GM12878 (cell line): ENCODE measurements at places on chromosomes 1 and 21.

GRCh38 chr1:93616996-93617669 lies 64.5 kb downstream of the BCAR3 start:
- DNase-seq = no peak

GRCh38 chr1:33805988-33806387 lies 57.9 kb upstream of the HMGB4 start:
- DNase-seq = no peak

DNA sequence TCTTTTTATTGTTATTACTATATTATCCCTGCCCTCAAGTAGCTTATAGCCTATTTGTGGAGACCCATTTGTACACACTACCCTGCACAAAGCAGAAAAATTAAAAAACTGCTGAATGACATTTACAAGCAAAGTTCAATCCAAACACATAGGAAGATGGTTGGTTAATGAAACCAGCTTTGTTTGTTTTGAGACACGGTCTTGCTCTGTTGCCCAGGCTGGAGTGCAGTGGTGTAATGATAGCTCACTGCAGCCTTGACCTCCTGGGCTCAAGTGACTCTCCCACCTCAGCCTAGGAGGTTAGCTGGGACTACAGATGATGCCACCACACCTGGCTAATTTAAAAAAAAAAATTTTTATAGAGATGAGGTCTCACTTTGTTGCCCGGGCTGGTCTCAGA lies 31.6 kb downstream of the TGFB2 start:
- no peak for DNase-seq

- no peak for DNase-seq
Measured at GRCh38 chr1:1381294-1381693, 6.3 kb upstream of the AURKAIP1 start.

GRCh38 chr1:11537380-11537764 lies 58.4 kb downstream of the DISP3 start:
- DNase-seq = no peak

DNA sequence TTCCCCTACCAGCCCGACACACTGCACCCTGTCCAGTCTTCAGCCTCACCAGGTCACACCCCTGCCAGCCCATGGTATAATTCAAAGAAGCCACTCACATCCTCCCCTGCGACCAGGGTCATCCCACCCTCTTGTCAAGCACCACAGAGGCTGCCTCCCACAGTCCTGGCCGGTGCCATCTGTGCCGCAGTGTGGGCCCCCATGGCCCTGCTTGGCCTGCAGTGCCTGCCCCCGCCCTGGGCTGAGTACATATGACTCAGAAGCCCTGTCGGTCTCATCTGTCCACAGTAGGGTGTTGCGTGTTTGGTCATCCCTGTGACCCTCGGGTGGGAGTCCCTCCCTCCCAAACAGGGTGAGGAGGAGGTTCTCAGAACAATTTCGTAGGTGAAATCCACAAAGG lies 190.8 kb upstream of the AJAP1 start:
- DNase-seq = no peak

GRCh38 chr1:23101887-23102286 lies 66.8 kb downstream of the LUZP1 start:
- no peak for DNase-seq

- DNase-seq = no peak
Measured at GRCh38 chr1:60376196-60376595, 302.6 kb upstream of the C1orf87 start.

- no peak for DNase-seq
Measured at GRCh38 chr1:202145068-202145743, 669 bp upstream of the ARL8A start.

DNA sequence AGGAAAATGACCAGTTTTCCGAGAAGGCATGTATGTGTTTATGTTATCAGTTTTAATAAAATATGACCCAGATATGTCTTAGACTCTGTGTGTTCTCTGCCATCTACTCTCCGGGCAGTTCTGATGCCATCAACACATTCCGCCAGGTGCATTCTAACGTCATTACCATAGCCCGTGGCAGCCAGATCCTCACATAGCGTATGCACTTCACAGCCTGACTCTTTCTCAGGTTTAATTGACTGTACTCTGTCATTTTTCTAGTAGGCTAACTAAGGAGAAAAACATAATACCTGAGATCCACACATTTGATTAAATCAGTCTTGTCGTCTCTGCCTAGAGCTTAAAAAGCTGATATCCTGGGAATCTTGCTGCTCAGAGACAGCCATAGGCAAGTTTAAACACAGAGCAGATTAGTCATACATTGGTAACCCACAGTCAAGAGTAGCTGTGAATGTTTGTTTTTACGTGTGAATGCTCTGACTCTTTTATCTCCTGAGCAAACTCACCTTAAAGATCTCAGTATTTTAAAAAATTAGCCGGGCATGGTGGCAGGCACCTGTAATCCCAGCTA lies 175.9 kb downstream of the GREM2 start:
- no peak for DNase-seq

- DNase-seq = no peak
Measured at GRCh38 chr21:34034369-34035014, 38.9 kb upstream of the MRPS6 start.

DNA sequence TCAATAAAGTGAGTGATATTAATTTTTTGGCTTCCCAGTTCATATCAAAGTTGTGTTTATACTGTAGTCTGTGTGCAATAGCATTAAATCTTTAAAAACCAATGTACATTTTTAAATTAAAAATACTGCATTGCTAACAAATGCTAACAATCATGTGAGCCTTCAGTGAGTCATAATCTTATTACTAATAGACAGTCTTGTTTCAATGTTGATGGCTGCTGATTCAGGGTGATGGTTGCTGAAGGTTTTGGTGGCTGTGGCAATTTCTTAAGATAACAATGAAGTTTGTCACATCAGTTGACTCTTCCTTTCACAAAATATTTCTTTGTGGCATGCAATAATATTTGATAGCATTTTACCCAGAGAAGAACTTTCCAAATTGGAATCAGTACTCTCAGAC lies 109.0 kb downstream of the ZMYM4 start:
- no peak for DNase-seq

DNA sequence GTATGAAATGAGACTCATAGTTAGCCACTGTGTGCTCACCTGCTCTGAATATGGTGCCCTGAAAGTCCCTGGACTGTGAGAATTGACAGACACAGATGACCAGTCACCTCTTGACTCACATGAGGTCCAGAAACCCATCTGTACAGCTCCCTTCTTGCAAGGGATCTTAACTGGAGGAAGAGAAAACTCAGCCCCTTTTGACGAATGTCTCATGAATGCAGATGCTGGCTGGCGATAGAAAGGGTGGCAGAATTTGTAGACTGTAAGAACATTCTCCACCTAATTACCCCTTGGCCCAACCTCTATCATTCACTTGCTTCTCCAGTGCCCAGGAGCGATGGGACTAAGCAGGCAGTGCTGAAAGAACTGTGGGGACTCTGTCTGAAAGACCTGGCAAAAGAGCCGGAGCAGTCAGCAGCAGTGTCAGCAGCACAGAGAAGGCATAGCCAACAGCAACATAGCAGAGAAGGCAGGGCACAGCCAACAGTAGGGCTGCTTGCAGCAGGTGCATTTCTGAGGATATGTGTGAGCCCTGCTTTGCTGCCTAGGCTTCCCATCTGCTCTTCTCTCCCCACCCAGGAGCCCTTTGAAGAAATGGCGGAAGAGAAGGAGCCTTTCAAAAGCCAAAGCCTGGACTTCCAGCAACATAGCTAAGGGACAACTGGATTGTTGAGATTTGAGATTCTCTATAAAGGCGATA lies 25.8 kb upstream of the IFNGR2 start:
- no peak for DNase-seq

DNA sequence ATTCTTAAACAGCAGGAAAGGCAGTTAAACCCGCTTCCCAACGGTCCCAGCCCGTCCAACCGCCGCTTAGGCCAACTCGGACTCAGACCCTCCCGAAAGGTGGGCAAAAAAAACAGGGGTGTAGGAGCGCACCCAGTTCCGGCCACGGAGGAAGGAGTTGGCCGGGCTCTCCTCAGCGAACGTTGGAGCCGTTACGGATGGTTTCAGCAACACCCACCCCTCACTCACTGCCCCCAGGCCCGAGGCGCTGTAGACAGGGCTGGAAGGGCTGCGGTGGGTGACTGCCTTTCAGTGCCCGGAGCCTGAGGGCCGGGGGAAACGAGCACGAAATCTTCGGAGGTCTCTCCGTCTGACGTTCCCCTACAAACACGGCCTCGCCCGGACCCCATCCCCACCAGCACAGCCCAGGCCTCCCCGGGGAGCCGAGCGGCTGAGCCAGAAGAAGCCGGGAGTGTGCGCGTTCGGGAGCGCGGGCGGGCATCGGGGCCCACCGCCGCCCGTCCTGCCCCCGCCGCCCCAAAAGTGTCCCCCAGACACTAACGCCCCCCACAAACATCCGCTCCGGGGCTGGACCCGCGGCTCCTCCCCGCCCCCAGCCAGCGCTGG lies 1.3 kb downstream of the KDM5B start:
- DNase-seq = no peak

DNA sequence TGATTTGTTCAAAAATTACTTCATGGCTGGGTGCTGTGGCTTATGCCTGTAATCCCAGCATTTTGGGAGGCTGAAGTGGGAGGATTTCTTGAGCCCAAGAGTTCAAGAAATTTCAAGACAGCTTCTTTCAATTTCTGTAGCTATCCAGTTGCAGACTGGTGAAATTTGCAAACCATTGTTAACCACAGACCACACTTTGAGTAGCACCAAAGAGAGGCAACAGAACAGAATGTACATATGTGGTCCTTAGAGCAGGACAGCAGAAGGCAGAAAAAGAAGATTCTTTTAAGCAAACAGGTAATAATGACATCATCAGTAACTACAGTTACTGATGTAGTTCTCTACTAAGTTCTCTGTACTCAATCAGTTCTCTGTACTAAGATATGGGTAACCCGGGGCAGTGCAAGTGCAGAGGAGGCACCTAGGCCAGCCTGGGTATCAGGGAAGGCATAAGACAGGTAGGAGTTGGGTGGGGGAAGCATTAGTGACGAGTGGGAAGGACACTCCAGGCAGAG lies 5.5 kb upstream of the KLF17 start:
- no peak for DNase-seq

DNA sequence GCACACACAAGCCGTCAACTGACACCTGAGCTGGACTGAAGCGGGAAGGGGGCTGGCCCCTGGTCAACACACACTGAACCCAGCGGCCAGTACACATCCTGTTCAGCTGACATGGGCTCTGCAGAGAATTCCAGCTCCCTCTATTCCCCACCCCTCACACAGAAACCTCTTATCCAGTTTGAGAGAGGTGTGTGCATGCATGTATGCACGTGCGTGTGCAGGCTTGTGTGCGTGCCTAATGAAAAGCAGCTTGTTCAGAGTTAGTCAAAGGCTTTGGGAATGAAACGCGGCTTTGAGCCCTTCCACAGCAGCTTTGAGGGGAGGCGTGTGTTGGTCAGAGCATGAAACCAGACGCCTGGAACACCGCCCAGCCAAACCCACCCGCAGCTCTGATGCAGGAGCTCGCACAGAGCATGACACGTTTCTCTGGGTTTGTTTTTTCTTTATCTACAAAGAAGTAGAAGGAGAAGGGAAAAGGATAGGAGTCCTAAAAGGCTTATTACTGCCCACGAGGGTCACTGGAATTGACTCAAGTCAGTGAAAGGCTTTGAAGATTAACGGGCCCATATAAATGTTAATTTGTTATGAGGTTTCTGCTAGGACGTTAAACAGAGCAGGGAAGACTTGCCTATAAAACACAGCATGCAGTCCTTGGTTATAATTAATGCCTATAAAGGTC lies 184.2 kb downstream of the ETS2 start:
- no peak for DNase-seq

DNA sequence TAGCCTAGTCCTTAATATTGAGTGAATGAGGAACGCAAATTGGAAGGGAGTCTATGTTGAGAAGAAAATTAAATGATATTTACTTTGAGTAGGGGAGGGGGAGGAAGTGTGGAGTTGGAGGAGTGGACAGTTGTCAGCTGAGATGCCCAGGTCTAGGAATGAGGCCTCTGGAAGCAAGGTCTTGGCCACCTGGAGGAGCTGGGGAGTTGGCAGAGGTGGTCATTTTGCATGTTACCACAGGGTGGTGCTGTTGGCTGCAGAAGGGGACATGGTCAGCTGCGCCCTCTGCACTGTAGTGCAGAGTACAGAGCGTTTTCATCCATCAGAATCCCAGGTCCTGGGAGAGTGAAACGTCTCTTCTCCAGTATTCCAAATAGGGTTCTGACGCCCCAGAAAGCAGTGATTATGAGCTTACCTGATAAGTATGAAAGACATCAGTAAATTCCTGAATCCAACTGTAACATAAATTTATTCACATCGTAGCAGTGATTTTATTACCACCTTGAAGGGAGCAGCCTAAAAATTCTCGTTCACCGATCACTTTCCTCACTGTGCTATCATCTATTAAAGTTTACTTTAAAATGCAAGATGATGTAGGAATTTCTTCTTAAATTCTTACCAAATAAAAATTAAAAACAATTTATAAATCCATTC lies 13.8 kb downstream of the PARK7 start:
- no peak for DNase-seq

DNA sequence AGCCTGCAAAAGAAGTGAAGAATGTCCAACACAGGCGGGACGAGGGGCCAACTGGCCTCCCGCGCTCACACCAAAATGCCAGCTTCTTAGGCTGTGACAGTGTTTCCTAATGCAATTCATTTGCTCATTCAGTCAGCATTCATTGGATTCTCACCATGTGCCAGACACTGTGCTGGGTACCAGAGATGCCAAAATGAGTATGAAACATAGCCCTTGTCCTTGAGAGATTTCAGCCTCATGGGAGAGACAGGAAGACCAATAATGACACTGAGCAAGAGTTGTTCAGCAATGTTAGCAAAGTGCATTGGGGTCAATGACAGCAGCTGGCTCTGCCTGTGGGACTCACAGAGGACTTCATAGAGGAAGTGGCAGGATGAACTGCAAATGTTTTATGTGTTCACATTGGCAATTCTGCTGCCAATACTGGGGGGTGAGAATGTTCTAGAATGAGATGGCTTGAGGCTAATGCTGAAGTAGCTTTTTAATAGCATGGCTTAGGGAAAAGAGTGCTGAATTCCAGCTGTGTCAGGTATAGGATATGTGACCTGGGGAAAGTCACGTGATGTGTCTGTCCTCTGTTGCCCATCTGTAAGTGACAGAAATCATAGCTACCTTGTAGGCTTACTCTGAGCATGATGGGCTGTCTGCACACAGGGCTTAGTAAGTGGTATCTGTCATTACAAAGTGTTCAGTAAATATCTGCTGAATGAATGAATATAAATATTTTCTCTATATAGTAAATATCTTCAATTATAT lies 58.3 kb upstream of the KIF26B start:
- DNase-seq = no peak

GRCh38 chr1:110266834-110267233 lies 56.7 kb downstream of the KCNC4 start:
- DNase-seq = no peak

- DNase-seq = no peak
Measured at GRCh38 chr21:33821503-33822322, 93.9 kb downstream of the ATP5PO start.
